ENCODE measurements at places on chromosomes 12 and 14.

DNA sequence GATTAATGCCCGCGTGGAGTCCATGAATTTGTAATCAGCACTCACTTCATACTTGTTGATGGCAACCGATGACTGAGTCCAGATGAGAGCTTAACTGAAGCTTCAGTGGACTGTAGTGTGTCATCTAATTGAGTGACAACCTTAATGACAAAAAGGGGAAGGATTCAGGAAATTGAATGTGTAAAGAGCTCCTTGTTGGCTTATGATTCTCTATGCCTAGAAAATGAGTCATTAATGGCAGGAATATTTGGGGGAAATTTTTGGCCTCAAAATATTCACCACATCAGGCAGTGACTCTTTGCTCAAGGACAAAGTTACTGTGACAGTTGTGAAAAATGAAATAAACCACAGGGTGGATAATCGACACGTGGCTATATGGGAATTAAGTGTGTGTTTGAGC lies 55.3 kb upstream of the STON2 start:
- DNase-seq: no peak

- DNase-seq: no peak
These were observed 81.0 kb downstream of the KTN1 start for GRCh38 chr14:55661029-55661428.

- DNase-seq: peak; percentile 92
These were observed 13.2 kb upstream of the KLRF1 start for GRCh38 chr12:9813821-9814798.

- no peak for DNase-seq
These were observed 11.5 kb downstream of the LUM start for GRCh38 chr12:91099836-91100235.

DNA sequence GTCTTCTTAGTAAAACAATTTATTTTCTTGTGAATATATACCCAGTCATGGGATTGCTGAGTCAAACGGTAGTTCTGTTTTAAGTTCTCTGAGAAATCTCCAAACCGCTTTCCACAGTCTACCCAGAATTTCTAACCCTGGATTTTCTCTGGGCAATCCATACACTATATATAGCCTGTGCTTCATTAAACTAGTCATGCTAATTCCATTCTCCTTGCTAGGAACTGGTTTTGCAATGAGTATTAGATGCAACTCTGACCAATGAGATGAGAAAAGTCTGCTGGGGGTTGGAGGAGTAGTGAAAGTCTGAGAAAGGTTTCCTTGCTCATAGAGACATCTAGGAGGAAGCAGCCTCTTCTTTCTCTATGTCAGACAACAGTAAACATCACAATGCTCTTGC lies 196.1 kb upstream of the CDKN3 start:
- DNase-seq: no peak

DNA sequence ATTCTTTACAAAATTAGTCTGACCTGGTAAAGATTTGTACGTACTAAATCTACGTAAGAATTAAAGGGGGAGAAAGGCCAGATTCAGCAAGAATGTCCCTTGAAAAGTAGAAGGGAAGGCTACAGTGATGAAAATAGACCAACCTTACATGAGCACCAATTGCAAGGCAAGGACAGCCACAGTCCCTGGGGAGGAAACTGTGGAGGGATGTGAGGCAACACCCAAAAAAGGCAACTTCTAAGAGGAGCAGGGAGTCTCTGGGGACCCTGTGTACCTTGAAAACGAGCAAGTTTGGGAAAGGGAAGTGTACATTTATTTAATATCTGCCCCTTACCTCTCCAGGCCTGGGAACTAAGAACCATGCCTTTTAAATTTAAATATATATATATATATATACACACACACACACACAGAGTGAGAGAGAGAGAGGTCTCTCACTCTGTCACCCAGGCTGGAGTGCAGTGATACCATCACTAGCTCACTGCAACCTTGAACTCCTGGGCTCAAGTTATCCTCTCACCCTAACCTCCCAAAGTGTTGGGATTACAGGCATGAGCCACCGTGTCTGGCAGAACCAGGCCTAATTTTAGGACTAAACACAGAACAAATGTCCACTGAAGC lies 56.4 kb downstream of the TMCC3 start:
- no peak for DNase-seq

DNA sequence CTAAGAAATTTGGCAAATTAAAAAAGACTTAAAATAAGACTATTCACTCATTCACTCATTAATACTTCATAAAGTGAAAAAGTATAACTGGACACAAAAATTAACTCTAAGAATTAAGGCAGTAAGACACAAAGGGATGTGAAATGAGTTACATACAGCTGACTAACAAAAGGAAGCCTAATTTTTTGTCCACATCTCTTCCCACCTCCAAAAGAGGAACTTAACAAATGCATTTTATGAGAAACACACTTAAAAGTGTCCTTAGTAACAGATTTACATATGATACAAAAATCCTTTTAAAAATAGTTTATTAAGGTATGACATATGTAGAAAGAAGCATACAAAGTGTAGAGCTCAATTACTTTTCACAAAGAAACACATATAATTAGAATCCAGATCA lies 88.9 kb downstream of the NUMB start:
- DNase-seq: no peak

DNA sequence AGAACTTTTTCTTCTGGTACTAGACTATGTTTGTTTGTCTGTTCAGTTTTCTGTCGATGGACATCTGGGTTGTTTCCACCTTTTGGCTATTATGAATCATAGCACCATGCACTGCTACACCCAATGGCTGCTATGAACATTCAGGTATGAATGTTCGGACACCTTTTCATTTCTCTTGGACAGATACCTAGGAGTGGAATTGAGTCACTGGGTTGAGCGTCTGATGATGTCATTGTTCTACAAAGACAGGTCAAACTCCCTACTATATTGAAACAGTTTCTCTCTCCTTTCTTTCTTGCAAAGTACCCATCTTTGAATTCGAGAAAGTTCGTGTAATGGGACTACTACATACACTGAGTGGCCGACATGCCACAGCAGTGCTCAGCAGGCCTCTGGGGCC lies 44.7 kb downstream of the KCTD10 start:
- no peak for DNase-seq

GRCh38 chr12:7916936-7917335 lies 19.1 kb downstream of the SLC2A3 start:
- DNase-seq: no peak

- no peak for DNase-seq
These were observed 2.1 kb downstream of the CATSPERB start for GRCh38 chr14:91729756-91730155.

- no peak for DNase-seq
These were observed 34.2 kb upstream of the KICS2 start for GRCh38 chr12:64256166-64256800.

DNA sequence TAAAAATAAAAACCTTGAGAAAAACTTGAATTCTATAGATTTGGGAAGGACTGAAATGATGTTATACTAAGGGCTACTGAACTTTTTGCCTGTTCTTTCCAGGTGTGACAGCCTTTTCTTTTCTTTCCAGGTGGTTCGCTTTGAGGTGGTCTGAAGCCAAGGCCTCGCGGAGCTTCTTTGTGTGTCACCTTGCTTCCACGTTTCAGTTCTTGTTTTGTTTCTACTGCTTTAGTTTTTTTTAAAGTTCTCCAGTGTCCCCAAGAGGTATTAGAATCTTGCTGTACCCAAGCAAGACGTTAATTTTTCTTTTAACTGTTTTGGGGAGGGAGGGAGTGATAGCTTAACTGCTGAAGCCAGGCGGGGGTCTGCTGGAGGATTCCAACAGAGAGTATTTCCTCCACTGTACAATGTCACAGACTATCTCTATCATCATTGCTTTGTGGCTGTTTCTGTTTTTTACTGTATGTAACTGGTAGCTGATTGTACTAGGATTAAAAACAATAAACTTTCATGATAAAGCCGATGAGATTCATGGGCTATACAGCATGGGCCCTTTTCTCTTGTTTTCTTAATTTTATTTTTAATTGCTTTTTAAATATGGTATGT lies 40.2 kb downstream of the PROX2 start:
- no peak for DNase-seq

GRCh38 chr14:70193396-70193795 lies 4.6 kb upstream of the SLC8A3 start:
- DNase-seq: no peak

GRCh38 chr12:26238341-26239121 lies 43.2 kb downstream of the SSPN start:
- DNase-seq: no peak

DNA sequence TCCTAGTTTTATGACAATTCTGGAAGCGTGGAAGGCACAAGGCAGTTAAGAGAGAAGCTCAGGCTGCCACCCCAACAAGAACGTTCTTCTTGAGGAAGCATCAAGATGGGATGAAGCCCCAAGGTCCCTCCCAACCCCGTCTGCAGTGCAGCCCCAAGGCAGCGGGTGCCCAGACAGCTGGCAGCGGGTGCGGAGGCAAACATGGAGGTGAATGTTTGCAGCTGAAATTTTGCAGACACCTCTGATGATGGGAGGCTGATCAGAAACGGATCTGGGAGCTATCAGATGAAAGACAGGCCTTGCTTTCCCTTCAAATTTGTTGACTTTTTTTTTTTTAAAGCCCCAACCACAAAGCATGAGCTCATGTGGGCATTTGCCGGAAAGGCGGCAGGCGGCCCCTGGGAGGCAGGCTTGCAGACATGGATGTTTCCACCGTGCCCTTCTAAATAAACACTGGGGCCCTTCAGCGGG lies 230.7 kb upstream of the RTL1 start:
- DNase-seq: no peak

DNA sequence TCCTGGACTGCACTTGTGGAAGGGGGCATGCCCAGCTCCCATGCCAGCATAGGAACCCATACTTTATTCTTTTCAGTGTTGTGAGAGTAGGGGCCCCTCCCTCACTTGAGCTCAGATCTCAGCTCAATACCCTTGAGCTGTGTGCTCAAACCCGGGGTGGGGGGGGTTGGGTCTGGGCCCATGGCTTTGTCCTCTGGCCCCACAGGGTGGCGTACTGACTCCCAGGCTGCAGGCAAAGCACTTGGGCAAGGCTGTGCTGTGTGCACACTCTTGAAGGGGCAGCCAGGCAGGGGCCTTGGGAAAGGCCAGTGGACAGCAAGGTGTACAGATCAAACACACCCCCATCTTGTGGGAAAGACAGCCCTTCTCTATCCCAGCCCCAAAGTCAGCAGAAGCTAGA lies 81.8 kb downstream of the WIF1 start:
- no peak for DNase-seq

DNA sequence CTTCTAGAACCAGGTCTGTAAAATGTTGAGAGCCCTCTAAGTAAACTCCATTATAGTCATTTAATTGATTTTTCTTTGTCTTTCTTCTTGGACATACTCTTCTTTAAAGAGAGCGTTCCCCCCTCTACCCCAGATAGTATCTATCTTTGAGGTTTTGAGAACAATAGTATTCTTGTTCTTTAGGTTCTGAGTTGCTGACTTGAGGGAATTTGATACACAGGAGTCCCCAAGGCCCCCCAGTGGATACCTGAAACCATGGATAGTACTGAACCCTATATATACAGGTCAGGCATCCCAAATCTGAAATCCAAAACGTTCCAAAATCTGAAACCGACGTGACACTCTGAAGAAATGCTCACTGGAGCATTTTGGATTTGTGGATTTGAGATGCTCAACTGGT lies 65.5 kb downstream of the FUT8 start:
- DNase-seq: no peak

DNA sequence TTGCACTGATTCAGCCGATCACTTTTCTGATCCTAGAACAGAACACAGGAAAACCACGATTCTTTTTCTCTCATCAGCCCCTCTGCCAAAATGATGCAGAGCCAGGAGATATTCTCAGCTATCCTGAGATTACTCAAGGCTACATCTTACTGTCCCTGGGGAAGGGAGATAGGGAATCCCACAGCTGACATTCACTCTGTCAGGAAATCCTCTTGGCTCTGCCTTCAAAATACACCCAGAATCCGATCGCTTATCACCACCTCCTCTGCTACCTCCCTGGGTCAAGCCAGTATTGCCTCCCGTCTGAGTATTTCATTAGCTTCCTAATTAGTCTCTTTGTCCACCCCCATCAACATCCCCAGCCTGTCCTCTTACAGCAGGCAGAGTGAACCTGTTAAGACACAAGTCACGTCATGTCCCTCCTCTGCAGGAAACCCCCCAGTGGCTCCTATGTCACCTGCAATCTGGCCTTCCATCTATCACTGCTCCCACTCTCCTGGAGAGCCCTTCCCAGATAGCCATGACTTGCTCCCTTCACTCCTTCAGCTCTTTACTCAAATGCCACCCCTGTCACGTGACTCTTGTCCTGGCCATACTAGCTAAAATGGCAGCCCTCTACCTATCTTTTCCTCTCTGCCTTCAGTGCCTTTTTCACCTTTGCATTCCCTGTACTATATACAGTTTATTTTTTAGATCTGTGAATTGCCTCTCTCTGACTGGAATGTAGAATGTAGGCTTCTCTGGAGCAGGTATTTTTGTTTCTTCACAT lies 70.3 kb downstream of the GALNT4 start:
- no peak for DNase-seq

- DNase-seq: no peak
These were observed 173.2 kb downstream of the SUDS3 start for GRCh38 chr12:118549510-118549980.
